Cardiac muscle cell (in vitro differentiated cells and primary cell): ENCODE measurements at places on chromosomes 6 and 20. TPM values are rescaled to one million over a fixed set of nuclear protein-coding genes. Genes with fewer than 3 reads are reported as not detected.
A peak's percentile ranks its signal among the peaks of the same experiment; 100 is the strongest.

DNA sequence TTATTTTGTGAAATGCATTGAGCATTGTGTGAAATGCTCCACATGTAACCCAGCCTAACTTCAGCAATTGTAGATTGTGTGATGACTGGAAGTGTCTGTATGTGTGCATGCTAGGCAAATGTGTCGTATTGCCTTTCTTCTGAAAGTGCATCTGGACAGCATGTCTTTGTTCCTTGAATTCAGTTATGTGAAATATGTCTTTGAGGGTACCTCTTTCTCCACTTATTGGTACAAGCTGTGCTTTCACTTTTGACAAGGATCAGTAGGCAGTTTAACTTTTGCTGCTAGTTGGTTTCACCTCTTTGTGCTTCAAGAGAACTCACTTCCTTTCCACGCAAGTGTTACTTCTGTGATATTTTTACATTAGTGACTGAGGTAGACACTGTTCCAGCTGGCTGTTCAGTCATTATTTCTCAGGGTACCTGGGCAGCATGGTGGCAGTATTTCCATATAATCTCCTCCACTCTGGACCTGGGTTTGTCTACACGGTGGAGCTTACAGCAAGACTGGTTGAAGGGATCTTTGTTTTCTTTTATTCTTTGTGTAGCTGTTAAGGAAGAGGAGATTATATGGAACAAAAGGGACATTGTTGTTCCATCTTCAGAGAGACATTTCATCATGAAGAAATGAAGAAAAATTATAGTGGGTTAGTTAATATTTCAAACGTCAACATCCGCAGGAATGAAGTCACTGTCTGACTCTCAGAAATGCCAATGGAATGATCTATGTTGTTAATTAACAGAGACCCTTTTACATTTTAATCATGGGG is 175.4 kb downstream of the UTRN start:
- no peaks in the 10 kb centered on the region for H3K4me1 ChIP-seq
- H3K27me3 ChIP-seq, result no peaks in the 10 kb centered on the region
- no peak overlapping the region for H3K27ac ChIP-seq
- H3K4me3 ChIP-seq, result no peak overlapping the region
- H3K36me3 ChIP-seq, result peaks cover 23% of the 10 kb centered on the region
- no peak for DNase-seq

GRCh38 chr6:12069891-12070529 is 57.9 kb downstream of the HIVEP1 start:
- H3K27me3 ChIP-seq, result no peaks in the 10 kb centered on the region
- H3K27ac ChIP-seq, result no peak overlapping the region
- no peaks in the 10 kb centered on the region for H3K36me3 ChIP-seq
- no peak overlapping the region for H3K4me3 ChIP-seq

DNA sequence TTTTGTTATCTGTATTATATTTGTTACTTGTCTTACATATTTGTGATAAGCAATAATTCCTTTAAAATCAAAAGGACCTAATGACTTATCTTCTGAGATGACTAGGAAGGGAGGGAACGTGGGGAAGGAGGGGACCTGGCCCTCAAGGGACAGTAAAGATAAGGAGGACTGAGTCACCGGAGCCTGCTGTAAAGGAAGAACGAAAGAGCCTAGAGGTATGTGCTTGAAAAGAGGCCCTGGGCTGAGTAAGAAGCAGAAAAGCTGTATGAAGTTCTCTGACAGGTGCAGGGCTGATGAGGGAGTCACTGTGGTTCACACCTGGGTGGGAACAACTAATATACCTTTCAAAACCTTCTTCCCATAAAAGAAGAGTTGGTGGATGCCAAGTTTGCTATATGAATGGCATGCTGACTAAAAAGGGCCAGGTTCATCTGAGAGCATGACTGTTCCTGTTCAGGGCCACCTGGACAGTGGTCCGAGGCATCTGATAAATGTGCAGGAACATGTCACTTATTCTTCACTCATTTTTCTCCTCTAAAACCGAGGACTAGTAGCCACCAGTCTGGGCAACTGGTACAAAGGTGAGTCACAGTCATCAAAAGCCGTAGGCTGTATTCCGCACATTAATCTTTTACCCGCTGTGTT is 111.3 kb downstream of the TNFAIP3 start:
- no peaks in the 10 kb centered on the region for H3K4me1 ChIP-seq
- no peaks in the 10 kb centered on the region for H3K27me3 ChIP-seq
- DNase-seq, result no peak
- H3K4me3 ChIP-seq, result no peak overlapping the region
- H3K27ac ChIP-seq, result no peak overlapping the region

GRCh38 chr6:70474751-70475150 is 61.4 kb downstream of the FAM135A start:
- no peaks in the 10 kb centered on the region for H3K4me1 ChIP-seq
- no peak for DNase-seq
- H3K36me3 ChIP-seq, result peaks cover 14% of the 10 kb centered on the region
- H3K27me3 ChIP-seq, result no peaks in the 10 kb centered on the region

DNA sequence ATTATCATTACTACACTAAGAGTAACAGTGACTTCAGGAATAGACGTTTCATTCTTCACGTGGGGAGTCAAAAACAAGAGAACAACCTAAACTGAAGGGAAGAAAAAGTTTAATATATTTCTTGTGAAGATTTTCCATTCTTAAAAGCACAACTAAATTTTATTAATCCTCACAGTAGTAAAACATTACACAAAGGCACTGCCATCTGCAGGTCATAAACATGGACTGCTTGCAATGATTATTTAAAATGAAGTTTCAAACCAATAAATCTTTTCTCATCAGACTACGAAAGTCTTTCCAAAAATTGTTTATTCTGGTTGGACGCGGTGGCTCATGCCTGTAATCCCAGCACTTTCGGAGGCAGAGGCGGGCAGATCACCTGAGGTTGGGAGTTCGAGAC is 2.6 kb downstream of the NCOA5 start:
- H3K27me3 ChIP-seq, result no peaks in the 10 kb centered on the region
- DNase-seq, result no peak
- no peak overlapping the region for H3K4me3 ChIP-seq
- H3K4me1 ChIP-seq, result peaks cover 40% of the 10 kb centered on the region
- no peaks in the 10 kb centered on the region for H3K36me3 ChIP-seq

DNA sequence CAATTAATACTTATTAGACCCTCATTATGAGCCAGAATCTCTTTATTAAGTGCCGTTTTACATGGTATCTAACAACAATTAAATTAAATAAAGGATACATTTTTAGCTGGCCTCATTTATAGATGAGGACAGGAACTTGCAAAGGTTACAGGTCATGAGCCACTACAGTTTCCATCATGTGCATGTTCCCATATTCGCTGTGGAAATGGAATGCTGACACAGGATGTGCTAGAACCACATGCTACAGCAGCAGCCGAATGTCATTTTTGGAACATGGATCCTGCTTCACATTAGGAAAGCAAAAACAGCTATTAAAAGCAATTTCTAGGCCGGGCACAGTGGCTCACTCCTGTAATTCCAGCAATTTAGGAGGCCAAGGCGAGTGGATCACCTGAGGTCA is 5.9 kb downstream of the SLC18B1 start:
- no peak overlapping the region for H3K27ac ChIP-seq
- H3K36me3 ChIP-seq, result peaks cover 10% of the 10 kb centered on the region
- no peak overlapping the region for H3K4me3 ChIP-seq
- H3K4me1 ChIP-seq, result no peaks in the 10 kb centered on the region

- H3K27me3 ChIP-seq, result no peaks in the 10 kb centered on the region
- H3K4me3 ChIP-seq, result no peak overlapping the region
- no peaks in the 10 kb centered on the region for H3K4me1 ChIP-seq
- no peak for DNase-seq
These were observed 271.1 kb upstream of the CHD6 start for GRCh38 chr20:41889126-41889843.

GRCh38 chr20:36144336-36144735 is 10.2 kb upstream of the EPB41L1 start:
- peaks cover 31% of the 10 kb centered on the region for H3K4me1 ChIP-seq
- no peaks in the 10 kb centered on the region for H3K27me3 ChIP-seq
- H3K36me3 ChIP-seq, result no peaks in the 10 kb centered on the region
- H3K4me3 ChIP-seq, result no peak overlapping the region

GRCh38 chr20:11624704-11625103 is 293.0 kb upstream of the BTBD3 start:
- H3K27me3 ChIP-seq, result no peaks in the 10 kb centered on the region
- H3K27ac ChIP-seq, result no peak overlapping the region
- DNase-seq, result no peak
- H3K36me3 ChIP-seq, result no peaks in the 10 kb centered on the region
- no peak overlapping the region for H3K4me3 ChIP-seq

DNA sequence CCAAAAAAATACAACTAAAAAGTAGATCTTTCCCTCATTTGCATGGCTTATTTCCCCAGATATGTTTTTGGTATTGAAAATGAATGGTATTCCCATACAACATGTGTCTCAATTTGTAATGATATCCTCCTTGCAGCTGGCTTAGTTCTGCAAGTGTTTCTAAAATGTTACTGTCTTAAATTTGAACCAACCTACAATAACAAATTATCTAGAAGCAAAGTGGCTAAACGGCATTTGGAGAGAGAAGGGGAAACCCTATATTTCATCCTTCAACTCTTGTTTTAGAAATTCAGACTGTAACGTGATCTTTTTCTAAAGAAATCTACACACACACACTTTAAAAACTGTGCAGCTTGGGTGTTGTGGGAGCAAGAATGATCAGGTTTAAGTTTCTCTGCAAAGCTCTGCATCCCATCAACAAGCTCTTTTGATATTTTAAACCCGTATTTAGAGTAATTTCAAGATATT is 153.0 kb downstream of the SOBP start:
- no peaks in the 10 kb centered on the region for H3K36me3 ChIP-seq
- H3K4me3 ChIP-seq, result no peak overlapping the region
- no peak for DNase-seq
- no peak overlapping the region for H3K27ac ChIP-seq
- H3K4me1 ChIP-seq, result peaks cover 5% of the 10 kb centered on the region

DNA sequence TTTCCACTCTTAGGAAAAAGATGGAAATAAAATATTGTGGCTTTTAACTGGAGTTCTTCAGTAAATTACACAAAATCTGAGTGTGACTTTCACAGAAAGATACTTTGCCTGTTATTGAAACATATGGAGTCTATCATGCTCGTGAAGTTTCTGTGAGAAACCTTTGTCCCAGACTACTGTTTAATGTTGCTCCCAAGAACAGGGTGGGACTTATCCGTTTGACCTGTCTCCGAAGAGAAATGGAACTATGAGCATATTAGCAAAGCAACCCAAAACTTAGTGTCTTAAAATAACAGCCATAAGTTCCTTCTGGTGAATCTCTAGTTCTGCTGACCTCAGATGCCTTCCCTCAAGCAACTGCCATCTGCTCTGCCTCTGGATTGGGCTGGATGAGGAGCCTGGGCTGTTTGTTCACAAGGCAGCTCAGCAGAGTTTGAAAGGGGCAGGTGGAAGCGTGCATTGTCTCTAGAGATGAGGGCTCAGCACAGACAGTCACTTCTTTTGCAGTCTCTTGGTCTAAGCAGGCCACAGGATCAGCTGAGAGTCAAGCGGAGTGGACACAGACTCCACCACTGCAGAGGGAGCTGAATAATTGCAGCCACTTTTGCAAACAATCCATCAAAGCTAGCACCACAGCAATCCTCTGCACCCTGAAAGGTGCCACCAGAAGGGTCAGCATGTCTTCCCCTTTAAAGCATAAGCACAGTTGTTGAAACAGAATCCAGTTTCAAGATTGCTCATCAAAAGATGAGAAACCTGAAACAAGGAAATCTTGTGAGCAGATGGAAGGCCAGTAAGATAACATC is 52.8 kb downstream of the MYB start:
- no peak for DNase-seq
- H3K27ac ChIP-seq, result no peak overlapping the region

DNA sequence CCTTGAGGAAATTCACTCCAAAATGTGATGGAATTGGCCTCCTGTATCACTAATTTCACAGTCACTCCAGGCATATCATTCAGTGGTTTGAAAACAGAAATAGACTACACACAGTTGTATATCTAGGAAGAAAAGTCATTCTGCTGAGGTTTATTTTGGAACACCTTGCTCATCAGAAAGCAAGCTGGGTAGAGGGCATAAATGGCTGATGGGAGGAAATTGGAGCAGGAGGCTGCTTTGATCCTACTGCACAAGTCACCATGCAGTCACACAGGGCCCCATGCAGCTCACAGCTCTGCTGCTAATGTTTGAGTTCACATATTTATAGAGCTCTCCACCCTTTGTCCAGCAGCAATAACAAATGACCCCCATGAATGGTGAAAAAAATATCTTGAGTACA is 12.3 kb downstream of the NHLRC1 start:
- no peaks in the 10 kb centered on the region for H3K36me3 ChIP-seq
- no peak overlapping the region for H3K4me3 ChIP-seq
- H3K27me3 ChIP-seq, result no peaks in the 10 kb centered on the region
- DNase-seq, result no peak

DNA sequence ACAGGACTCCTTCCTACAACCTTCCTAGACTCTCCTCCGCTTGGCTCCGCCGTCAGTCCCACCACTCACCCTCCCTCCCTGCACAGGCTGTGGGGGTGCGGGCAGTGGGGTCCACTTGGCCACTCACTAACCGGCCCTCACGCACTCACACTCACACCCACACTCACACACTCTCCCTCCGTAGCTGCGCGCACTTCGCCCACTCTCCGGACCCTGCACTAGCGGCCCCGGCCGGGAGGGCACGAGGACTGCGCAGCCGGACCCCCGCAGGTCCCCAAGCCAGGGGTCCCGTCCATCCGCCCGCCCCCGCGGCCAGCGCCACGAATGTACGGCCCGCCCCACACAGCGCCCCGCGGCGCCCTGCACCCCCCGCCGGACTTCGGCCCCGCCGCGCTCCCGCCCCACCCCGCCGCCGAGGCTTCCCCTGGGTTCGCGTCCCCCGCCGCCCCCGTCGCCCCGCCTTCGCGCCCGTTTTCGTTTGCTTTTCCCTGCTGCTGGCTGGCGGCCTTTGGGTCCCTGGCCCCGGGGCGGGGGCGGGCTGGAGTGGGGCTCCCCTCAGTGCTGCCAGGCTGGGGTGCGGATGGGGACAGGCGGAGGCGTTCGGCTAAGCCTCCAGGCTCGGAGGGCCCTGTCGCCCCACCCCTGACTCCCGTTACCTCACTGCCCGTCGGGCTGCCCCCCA is 23.0 kb upstream of the SLC22A7 start:
- peaks cover 14% of the 10 kb centered on the region for H3K4me1 ChIP-seq
- no peaks in the 10 kb centered on the region for H3K36me3 ChIP-seq
- peak overlapping the region; percentile 22 for H3K4me3 ChIP-seq
- no peak for DNase-seq
- H3K27ac ChIP-seq, result no peak overlapping the region

The HLA-A gene
- total RNA-seq, result 164 and 177 TPM in 2 replicates

The SMLR1 gene
- not detected in 2 replicates for total RNA-seq

The RAB32 gene
- 6.8 and 9.8 TPM in 2 replicates for total RNA-seq

The THBD gene
- total RNA-seq, result 0.54 and 1.1 TPM in 2 replicates

The CFAP206 gene
- 0.14 TPM in 1 of 2 replicates, not detected in the other for total RNA-seq

The OLIG3 gene
- total RNA-seq, result not detected in 2 replicates

The EEF1E1 gene
- 11.5 and 55.8 TPM in 2 replicates for total RNA-seq

The KHDC3L gene
- 0.86 and 1.2 TPM in 2 replicates for total RNA-seq
